ENCODE measurements at places on chromosomes 5 and 9.

- DNase-seq, result no peak
Measured at GRCh38 chr5:83562791-83563557, 91.4 kb downstream of the VCAN start.

- DNase-seq, result no peak
Measured at GRCh38 chr5:36915653-36916052, 39.1 kb downstream of the NIPBL start.

GRCh38 chr9:134639994-134640393 lies 1.6 kb upstream of the COL5A1 start:
- no peak for DNase-seq

DNA sequence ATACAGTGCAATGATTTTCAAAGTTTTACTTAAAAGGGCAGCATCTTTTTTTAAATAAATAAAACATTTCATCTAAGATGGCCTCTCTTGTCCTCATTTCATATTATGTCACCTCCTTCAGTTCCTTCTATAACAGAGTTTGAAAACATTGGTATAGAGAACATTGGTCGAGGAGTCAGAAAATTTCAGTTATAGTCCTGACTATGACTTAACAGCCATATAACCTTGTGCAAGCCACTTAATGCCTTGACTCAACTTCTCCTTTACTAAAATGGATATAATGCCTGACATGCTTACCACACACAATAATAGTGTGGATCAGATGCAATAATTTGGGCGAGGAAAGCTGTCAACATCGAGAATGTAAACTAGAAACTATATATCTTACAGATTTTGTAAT lies 22.6 kb downstream of the SSBP2 start:
- DNase-seq, result peak; percentile 32

DNA sequence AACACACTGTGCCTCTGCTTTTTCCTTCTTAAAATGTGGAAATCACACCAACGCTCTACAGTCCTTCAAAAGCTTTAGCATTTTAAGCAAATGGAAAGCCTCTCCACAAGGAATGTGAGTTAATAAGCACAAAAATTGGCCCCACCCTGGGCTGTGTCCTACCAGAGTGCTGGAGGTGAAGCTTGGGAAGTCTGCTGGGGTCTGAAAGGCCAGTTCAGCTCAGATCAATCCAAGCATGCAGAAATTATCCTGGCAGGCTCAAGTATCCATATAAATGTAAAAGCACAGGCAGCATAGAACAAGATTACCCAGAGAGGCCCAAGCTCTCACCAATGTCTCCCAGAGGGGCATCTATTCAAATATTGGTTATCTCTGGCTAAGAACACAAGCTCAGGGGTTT lies 98.5 kb downstream of the ESM1 start:
- DNase-seq, result no peak

GRCh38 chr5:168135897-168136296 lies 155.5 kb upstream of the WWC1 start:
- DNase-seq, result no peak

DNA sequence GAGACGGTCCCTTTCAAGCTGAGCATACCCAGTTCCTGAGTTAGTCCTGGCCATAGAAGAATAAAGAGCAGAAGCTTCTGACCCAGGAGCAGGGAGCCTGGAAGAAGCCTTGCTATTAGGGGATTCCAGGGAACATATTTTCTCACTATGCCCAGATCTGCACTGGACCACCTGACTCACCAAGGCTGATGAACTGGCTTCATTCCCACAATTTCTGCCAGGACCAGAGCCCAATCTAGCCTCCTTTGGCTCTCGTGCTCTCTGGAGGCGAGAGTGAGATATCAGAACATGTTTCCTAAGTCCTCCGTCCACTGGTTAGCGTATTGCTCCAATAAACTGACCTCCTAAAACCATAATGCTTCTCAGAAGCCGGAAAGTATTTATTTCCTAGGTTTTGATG lies 9.9 kb downstream of the GABBR2 start:
- no peak for DNase-seq

GRCh38 chr9:98538203-98538602 lies 170.5 kb downstream of the GABBR2 start:
- no peak for DNase-seq

DNA sequence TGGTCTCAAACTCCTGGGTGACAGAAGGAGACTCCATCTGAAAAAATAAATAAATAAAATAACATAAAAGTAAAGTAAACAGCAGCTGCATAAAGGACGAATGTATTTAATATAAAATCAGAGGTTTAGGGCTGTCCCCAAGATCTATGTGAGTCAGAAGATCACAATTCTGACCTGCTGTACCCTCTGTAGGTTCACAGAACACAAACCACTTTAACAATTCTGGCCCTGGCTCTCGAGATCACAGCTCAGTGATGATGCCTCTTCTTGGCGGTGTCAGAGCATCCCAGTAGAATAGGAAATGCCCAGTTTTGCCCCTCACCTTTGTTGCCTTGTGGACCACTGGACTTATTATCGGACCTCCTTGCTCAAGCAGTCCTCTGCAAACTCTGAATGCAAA lies 380.9 kb downstream of the TLE1 start:
- DNase-seq, result no peak

GRCh38 chr5:95884017-95884325 lies 61.4 kb upstream of the GLRX start:
- peak; percentile 15 for DNase-seq

- no peak for DNase-seq
Measured at GRCh38 chr5:172903790-172904189, 55.4 kb upstream of the RPL26L1 start.

- no peak for DNase-seq
Measured at GRCh38 chr5:68195137-68195536, 20.4 kb upstream of the PIK3R1 start.

Data from inflammatory macrophage (primary cell).